Activated CD4-positive, alpha-beta T cell treated with anti-CD3 and anti-CD28 coated beads, Interleukin-2, amount 10 ng/mL, durations not matched to agents 24 days and 14 days (primary cell): ENCODE measurements at places on chromosomes 11 and 22.

DNA sequence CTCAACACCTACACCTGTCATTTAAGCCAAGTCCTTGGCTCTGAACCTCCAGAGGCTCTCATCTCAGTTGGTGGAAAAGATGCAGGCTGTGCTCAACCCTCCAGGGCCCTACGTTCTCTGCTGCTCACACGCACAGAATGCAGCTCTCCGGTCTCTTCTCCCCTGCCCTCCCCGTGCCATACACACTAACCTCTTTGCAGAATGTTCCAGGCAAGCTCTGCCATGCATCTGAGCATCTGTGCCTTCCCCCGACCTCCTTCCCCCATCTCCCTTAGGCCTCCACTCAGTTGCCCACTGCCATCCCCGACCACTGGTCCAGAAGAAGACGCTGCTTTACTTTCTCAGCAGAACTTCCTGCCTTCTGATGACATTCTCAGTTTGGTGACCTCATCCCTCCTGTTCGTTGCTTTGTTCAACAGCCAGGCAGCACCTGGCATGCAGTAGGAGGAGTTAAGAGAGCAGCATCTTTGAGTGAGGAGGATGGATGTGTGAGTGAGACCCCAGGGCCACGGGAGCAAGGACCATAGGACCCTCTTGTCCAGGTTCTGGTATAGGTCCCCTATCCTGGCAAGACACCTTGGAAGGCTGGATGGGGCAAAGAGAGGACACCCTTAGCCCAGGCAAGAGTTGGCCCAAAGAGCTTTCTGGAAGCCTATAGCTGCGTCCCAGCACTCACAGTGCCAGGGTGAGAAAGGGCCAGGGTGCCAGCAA lies 598.0 kb downstream of the BRD1 start:
- no peak for DNase-seq

- no peak for DNase-seq
Measured at GRCh38 chr22:28132466-28132865, 213.4 kb upstream of the PITPNB start.

GRCh38 chr11:74775762-74776161 lies 27.1 kb downstream of the RNF169 start:
- DNase-seq = no peak

DNA sequence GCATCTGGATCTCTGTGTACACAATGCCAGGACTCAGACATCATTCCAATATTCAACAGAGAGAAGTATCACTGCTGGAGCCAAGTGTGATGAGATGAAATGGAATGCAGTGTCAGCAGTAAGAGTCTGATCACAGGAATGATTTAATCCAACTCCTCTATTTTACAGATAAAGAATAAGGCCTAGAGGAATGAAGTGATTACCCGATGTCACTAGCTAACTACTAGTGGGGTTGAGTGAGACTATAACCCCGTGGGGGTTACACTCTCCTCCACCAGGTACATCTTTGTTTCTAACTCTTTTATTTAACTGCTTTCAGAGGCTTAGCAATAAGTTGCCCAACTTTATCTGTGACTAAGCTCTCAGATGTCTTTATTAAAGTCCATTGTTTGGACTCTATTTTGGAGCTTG lies 94.2 kb upstream of the FAT3 start:
- DNase-seq = no peak

GRCh38 chr11:63227521-63228107 lies 15.8 kb downstream of the SLC22A25 start:
- no peak for DNase-seq

DNA sequence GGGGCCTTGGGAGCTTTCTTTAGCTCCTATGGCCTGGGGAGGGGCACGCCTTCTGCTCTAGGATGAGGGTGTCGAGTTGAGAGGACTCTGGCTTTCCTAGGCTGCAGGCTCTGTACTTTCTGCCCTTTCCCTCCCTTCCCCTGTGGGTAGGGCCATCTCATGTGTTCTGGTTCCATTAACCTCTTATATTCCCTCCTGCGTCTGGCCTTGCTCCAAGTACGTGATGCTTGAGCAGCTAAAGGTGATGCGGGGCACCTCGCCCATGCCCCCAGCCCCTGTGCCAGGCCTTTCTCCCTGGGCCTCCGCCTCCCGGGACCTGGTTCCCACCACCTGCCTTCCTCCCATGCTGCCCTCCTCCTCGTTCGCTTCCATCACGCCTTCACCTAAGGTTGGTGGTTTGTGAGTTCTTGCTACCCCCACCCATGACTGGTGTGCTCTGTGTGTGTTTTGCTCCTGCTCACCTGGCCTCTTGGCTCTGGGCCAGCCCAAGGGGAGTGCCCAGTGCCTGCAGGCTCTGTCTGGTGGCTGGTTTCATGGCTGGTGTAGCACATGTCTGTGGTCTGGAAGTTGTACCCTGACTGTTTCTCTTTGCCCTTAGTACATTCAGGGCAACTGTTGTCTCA lies 34.1 kb downstream of the PHLDB1 start:
- no peak for DNase-seq
